ENCODE measurements at places on chromosomes 5 and 9.

- DNase-seq, result no peak
These were observed 26.4 kb downstream of the ZFAND5 start for GRCh38 chr9:72338631-72339030.

DNA sequence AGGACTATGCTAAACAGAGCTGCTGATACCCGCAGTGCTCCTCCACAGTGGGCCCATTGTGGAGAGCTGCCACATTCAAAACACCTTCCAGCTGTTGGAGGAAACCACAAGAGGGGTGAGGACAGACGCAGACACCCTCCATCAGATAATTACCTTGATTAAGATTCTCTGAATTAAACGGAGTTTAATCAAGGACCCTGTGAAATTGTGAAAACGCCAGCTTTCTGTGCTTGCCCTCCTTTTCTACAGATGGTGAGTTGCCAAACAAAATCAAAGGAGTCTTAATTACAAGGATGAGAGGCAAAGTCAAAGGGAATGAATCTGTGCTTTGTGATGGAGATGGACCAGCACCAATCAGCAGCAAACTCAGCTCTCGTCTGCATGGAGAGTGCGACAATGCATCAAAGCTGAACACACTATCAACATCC lies 596.1 kb downstream of the ELAVL2 start:
- DNase-seq, result no peak

DNA sequence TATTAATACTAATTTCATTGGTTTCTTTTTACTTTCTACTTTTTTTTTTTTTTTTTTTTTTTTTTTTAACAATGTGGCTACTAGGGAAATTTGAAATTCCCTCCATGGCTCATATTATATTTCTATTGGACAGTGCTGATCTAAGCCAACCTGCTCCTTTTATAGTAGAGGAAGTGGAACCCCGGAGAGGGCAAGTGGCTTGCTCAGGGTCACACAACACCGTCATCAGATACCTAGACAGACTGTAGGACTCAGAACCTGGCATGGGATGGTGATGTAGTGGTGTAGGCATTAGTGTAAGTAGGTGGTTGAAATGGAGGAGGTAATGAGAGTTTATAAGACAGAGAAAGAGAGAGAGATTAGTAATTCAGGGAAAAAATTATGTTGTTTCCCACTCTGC lies 10.8 kb downstream of the ZNF618 start:
- no peak for DNase-seq

GRCh38 chr5:179870403-179870903 lies 11.8 kb upstream of the MRNIP start:
- peak; percentile 17 for DNase-seq

DNA sequence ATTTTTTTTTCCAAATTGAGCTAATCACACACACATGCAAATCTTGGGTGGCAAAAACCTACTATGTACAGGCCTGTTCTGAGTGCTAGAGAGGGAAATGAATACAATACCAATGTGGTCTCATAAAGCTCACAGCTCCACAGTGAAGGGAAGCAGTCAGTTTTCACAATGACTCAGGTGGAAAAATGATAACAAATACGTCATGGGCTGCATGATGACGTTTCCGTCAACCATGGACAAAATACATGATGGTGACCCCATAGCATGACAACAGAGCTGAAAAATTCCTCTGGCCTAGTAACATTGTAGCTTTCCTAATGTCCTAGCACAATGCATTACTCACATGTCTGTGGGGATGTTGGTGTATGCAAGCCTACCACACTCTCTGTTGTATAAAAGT lies 252.5 kb downstream of the TRIM32 start:
- DNase-seq, result no peak

GRCh38 chr9:108642871-108643270 lies 212.9 kb downstream of the ACTL7B start:
- no peak for DNase-seq

DNA sequence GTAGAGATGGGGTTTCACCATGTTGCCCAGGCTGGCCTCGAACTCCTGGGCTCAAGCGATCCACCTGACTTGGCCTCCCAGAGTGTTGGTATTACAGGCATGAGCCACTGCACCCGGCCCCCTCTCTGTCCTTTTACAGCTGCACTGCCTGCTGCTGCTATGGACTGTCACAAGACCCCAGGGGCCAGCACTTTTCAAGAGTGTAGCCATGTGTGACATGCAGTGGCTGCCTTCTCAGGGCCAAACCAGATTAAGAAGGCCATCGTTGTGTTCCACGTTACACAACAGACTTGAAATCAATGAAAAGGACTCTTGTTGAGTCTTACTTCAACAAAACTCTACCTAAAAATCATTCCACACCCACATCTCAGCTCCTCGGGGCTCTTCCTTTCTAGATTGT lies 78.9 kb upstream of the ICE1 start:
- no peak for DNase-seq

- no peak for DNase-seq
These were observed 85.1 kb upstream of the RAI14 start for GRCh38 chr5:34570721-34571676.

- no peak for DNase-seq
These were observed 68.8 kb downstream of the ELL2 start for GRCh38 chr5:95892784-95893354.

- no peak for DNase-seq
These were observed 196.7 kb upstream of the HAPLN1 start for GRCh38 chr5:83917261-83917908.

DNA sequence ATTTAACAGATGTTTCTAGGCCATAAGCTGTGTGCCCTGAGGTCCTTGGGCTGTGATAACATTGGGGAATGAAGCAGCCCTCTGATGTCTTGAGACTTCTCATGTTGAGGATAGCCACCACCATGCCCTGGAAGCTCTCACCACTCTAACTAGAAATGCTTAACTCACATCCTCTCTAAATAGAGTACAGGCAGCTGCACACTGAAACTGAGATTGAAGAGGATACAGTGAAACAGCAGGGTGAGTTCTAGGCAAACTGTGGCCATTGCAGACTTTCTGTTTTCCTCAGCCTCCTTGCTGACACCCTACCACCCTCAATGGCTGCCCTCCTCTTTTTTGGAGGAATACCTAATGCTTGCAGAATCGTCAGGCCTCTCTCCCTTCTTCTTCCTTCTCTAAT lies 22.4 kb downstream of the UTP15 start:
- DNase-seq, result no peak

DNA sequence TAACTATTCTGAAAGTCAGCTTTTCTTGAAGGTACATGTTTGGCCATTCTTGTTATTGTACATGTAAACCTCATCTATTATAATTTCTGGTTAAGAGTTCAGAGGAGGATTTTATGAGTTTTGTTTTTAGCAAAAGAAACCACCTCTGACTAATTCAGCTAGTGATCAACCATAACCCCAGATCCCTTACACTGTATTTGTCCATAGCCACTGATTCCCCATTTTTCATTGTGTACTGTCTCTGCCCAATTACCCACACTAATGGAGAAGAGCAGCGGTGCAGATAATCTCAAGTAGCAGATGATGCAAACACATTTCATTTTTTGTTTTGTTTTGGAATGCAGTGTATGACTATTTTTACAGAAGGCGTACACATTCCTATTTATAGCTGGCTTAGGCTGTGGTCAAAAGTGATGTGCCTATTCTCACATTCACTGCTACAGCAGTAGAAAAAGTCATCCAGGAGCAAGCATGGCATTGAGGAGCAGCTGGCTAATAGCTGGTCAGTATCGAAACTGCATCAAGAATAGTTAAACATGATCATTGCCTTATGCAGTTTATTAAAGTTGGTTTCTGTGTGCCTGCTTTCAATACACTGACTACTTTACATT lies 988.3 kb downstream of the DTWD2 start:
- no peak for DNase-seq

GRCh38 chr5:102830241-102830640 lies 75.1 kb downstream of the PAM start:
- DNase-seq, result no peak

GRCh38 chr9:71571186-71571585 lies 197.1 kb downstream of the CEMIP2 start:
- DNase-seq, result no peak

DNA sequence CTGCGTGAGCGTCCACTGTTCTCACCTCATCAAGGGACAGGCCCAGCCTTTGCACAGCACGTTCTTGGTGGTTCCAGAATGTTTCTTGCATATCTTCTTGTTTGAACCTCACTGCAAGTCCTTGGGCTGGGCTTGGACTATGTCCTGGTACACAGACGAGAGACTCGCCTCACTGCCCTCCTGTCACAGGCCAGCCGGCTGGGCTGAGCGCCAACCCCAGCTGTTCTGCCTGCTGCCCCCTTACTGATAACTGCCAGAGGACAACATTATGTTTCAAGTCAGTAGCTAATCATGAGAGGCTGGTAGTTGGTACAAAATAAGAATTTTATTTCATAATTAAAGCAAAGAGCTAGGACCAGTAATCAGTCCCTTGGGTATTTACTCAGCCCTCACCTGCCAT lies 52.8 kb upstream of the LRRTM2 start:
- DNase-seq, result peak; percentile 85

DNA sequence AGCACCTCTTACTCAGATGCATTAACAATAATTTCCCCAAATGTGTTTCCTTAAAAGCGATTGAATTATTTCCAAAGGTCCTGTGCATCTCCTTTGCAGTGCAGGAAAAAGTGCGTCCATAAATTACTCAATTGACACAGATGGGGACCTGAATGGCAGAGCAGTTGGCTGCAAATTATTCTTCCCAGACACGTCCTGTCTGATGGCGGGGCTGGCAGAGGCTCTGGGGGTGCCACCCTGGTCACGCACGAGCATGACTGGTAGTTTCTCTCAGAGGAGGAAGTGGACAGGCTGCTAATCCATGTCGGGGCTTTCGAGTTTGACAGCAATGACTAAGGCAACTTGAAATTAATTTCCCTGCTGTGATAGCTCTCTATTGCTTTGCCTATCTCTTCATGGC lies 264.8 kb upstream of the BRINP1 start:
- DNase-seq, result no peak

DNA sequence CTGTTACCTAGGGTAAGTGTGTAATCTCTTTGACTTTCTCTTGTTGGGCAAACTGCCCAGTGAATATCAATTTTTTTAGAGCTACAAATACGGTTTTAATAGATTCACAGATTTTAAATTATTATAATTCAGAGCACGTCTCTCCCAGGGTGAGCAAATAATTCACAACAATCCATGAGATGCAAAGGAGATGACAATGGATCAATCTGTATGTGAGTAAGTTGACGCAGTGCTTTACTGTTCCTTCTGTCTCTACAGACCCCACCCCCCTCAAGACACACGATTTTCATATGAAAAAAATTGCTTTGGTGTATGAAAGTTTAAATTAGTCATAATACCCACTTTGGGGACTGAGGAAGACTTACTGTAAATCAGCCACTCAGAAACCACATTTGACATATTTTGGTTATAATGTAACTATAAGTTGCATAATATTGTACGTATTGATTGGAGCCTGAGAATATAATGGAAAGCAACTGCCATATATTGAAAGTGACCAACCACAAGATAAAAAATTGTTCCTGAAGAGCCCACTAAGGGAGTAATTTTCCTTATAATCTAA lies 201.7 kb downstream of the BNC2 start:
- DNase-seq, result no peak

DNA sequence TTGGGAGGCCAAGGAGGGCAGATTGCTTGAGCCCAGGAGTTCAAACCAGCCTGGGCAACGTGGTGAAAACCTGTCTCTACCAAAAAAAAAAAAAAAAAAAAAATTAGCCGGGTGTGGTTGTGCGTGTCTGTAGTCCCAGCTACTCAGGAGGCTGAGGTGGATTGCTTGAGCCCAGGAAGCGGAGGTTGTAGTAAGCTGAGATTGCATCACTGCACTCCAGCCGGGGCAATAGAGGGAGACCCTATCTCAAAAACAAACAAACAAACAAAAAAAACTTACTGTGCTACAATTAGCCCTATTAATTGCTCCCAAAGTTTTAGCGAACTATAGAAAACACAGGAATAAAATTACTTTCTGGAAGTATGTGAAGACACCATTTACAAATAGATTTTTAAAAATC lies 67.6 kb downstream of the ANKHD1 start:
- DNase-seq, result no peak

DNA sequence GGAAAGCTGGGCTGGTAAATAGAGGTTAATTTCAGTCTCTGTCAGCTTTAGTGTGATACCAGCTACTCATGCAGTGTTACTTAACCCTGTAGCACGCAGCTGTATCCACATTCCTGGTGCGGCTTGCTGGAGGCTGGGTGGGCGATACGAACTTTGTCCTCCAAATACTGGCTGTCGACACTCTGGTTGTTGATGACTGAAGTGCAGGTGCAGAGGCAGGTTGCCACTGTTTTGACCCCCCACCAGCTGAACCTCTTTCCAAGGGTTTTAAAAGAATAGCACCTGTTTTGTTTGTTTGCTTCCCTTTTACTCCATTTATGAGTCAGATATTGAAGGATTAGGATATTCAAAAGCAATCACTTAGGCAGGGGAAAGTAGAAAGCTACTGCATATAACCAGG lies 4.4 kb upstream of the RABGAP1 start:
- DNase-seq, result no peak

GRCh38 chr9:92738661-92739081 lies 26.0 kb downstream of the BICD2 start:
- DNase-seq, result no peak

- DNase-seq, result no peak
These were observed 65.0 kb upstream of the DAP start for GRCh38 chr5:10825897-10826644.

DNA sequence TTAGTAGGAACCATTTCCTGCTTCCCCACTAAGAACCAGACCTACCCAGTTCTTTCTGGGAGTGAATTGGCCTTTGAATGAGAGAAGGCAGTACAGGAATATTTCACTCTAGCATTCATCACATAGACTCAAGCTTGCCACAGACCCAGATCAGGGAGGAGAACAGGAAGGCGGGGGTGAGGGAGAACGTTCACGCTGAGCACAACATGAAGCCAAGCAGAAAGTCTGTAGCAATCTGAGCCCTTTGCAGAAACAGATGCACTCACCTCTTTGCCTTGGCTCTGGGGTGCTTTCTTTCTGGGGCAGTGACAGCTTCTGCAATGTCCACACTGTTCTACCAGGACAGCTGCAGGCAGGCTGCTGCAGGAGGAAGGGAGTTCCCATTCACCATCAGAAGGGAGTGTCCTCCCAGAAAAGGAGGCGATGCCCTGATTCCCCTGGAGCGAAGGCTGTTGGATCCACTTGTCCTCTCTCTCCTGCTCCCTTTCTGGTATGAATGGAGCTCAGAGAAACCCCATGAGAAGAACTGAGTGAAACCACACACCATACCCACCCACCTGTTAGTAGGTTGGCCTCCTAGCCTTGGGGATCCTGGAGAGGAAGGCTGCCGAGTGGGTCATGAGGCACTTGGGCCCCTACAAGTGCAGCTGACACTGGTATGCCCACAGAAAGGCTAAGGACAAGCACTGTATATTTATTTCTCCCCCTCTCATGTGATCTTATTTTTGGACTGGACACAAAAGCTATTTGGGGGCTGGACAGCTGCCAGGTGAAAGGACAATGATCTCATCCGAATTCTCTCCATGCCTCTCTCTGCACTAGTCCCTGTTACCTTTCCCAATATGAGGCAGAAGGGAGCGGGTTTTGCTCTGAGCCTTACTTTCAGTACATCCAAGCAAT lies 11.7 kb upstream of the FGF1 start:
- DNase-seq, result no peak

GRCh38 chr9:136543280-136543679 lies 2.6 kb downstream of the NOTCH1 start:
- DNase-seq, result no peak
